Cardiac septum (tissue), 1 donor: ENCODE measurements at places on chromosomes 7 and 10. TPM values are rescaled to one million over a fixed set of nuclear protein-coding genes. Genes with fewer than 3 reads are reported as not detected.

Gene CLDN12
- total RNA-seq, result 19.9 TPM

Gene C10orf105
- not detected for total RNA-seq

GRCh38 chr7:38476764-38477163 lies 154.4 kb downstream of the AMPH start:
- DNase-seq, result no peak

GRCh38 chr7:151311294-151311864 lies 30.2 kb upstream of the NUB1 start:
- DNase-seq, result no peak

- DNase-seq, result no peak
These were observed 12.7 kb downstream of the RAB19 start for GRCh38 chr7:140416560-140416959.
